ENCODE measurements at places on chromosomes 6 and 20.

DNA sequence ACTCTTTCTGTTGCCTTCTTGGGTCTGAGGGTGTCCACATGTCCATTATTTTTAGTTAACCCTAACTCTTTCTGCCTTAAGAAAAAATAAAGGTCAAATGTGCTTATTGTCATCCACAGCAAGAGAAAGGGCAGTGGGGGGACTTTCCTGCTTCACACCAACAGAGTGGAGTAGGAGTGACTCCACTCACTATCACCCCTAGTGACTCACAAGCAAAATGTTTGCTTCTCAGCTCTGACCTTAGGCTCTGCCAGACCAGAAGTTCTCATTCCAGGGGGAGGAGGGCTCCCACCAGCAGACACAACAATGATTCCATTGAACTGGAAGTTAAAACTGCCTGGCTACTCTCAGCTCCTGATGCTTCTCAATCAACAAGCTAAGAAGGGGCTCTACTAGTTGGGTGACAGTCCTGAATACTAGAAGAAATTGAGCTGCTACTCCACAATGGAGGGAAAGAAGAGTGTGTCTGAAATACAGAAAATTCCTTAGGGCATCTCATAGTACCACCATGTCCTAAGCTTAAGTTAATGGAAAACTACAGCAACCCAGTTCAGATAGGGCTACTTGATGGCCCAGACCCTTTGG lies 83.9 kb upstream of the AFDN start:
- no peak for DNase-seq

DNA sequence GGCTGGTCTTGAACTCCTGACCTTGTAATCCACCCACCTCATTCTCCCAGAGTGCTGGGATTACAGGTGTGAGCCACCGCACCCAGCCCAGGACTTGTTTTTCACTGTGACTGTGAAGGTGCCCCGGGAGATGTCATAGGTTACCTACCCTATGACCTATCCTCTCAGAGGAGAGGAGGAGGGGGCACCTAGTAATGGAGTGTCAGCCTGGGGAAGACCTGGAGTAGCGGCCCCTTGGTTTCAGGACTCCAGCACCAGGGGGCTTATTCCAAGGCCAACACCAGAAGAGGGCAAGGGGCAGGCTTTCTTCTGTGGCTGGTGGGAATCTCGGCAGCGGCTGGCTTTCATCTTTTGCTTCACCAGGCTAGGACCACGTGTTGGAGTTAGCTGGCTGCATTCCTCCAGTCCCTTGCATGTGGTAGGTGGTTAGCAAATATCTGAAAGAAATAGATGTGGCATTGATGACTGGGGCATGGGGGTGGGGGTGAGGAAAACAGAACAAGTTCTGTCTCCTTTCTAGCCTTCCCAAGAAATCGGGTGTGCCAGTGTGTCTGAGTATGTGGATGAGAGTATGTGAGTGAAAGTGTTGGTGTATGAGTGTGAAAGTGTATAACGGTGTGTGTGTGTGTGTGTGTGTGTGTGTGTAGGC lies 7.9 kb upstream of the ITPR3 start:
- no peak for DNase-seq

- DNase-seq, result no peak
Measured at GRCh38 chr6:128676456-128676855, 156.1 kb upstream of the PTPRK start.

- DNase-seq, result no peak
Measured at GRCh38 chr6:71489736-71490135, 201.1 kb downstream of the OGFRL1 start.

DNA sequence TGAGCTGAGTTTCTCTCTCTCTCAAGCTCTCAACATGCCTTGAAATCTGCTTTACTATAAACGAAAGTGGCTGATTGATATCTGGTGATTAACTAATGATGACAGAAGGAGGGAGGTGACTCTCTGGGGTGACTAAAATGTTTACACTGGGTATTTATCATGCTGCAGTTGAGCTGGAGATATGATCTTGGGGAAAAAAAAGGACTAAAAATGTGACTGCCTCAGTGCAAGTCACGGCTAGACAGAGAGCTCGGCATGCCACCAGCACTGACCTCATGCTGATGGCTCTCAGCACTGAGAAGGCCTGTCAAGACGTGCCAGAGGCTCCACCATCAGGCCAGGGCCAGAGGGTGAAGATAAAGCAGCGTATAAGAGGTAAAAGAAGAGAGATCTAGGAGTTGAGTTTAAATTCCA lies 103.1 kb upstream of the SPACA1 start:
- DNase-seq, result no peak

- no peak for DNase-seq
Measured at GRCh38 chr20:40741507-40742106, 52.6 kb upstream of the MAFB start.

- DNase-seq, result no peak
Measured at GRCh38 chr6:16925461-16925860, 164.2 kb upstream of the ATXN1 start.

Measured in renal pelvis (tissue), 12 donors.